MG63 (cell line): ENCODE measurements at places on chromosomes 7 and 10. TPM values are rescaled to one million over a fixed set of nuclear protein-coding genes. Genes with fewer than 3 reads are reported as not detected.

The ANKRD61 gene
- total RNA-seq = not detected in 2 replicates

The GBX1 gene
- total RNA-seq = not detected in 2 replicates

The DLX5 gene
- not detected in 2 replicates for total RNA-seq

The MRLN gene
- total RNA-seq = not detected in 2 replicates

The MYL10 gene
- not detected in 2 replicates for total RNA-seq

The FAM237B gene
- total RNA-seq = not detected in 2 replicates

GRCh38 chr7:130390486-130390885 lies 10.2 kb downstream of the CPA1 start:
- no peak for DNase-seq

DNA sequence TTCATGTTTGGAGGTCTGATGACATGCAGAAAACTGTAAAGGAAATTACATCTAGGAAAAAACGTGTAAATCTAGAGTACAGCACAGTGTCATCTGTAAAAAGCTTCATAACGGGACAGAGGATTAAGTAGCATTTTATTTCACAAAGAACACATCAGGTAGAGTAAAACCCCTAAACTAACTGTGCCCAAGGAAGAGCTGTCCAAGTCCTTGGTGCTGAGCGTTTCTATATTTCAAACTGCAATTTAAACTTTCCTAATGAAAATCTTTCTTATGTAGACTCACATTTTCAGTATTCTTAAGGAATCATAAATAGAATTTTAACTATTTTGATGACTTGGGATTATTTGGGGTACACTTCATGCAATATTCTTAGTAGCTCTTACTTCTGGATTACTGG lies 646.2 kb downstream of the IPMK start:
- no peak for DNase-seq

DNA sequence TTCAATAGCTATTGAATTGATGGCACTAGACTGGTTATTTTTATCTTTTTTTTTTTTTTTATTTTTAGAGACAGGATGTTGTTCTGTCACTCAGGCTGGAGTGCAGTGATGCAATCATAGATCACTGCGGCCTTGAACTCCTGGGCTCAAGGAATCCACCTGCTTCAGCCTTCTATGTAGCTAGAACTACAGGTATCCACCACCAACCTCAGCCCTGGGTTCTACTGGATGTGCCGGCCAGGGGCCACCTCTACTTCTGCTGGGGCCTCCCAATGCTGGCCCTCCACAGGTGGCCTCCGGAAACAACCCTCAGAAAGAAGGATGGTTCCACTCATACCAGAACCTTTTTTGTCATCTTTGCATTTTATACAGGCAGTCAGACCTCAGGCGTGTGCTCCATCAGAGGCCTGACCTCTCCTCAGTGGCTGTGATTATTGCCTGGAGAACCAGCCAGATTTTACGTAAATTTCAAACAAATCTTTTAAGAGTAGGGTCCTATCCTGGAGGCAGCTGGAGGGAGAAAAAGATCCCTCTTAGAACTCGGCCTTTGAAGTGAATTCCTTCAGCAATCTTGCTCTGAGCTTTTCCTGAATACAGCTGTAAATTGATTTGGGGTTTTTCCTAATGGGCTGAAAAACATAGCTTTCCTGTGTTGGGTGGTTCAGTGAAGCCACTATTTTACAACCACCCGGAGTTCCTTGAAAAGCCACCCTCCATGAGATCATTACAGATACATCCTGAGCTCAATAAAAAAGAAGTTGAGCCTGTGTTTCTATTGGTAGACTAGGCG lies 110.0 kb downstream of the SPAG6 start:
- no peak for DNase-seq

DNA sequence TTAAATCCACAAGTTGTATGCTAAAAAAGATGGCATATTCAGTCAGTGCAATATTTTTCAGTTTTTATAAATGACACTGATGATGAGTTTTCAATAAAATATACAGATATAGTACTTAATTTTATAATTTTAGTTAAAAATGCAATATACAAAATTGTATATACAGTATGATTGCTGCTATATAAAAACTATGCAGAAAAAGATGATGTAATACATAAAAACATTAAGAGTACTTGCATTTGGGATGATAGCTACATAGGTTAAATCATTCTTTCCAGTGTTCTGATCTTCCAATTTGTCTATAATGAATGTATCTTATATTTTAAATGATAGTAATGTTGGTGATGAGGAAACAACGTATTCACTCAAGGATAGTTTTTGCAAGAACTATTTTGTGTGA lies 92.0 kb upstream of the RPA3 start:
- DNase-seq = no peak

- DNase-seq = no peak
Observed at GRCh38 chr7:157627033-157627432, 290.2 kb downstream of the DNAJB6 start.

GRCh38 chr10:37732685-37733084 lies 124.7 kb downstream of the ZNF248 start:
- DNase-seq = no peak

GRCh38 chr10:24715246-24715769 lies 8.4 kb downstream of the ARHGAP21 start:
- no peak for DNase-seq

DNA sequence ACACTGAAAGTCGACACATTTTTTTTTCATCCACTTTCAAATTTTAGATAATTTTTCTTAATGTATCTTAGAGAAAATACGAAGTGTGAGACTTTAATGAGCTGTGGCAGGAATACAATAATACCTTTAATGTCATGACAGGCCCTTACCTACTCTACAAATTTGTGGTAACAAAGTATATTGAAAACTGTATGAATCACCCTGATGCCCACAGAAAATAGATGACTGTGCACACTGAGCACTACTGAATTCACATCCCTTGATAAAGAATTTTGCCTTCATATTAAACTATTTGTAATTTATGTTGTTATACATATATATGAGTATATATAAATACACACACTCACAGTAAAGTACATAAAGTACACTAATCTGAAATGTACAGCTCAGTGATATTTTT lies 51.7 kb downstream of the AKR1D1 start:
- no peak for DNase-seq

- peak; percentile 24 for DNase-seq
Observed at GRCh38 chr7:131011432-131011742, 277.4 kb upstream of the KLF14 start.

GRCh38 chr10:5810225-5810624 lies 3.0 kb downstream of the GDI2 start:
- DNase-seq = no peak

DNA sequence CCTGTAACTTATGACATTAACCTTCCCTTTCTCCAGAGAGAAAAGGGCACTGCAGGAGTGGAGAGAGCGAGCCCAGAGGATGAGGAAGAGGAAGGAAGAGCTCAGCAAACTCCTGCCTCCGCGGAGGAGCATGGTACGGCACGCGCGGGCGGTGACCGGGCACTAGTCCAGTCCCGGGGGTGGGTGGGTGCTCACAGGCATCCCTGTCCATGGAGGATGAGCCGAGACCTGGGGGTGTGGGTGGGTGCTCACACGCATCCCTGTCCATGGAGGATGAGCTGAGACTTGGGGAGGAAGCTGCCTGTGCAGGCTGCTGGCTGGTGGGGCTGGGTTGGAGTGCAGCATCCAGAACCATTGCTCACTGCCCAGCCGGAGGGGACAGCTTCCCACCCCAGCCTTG lies 23.8 kb downstream of the LRRC27 start:
- no peak for DNase-seq

DNA sequence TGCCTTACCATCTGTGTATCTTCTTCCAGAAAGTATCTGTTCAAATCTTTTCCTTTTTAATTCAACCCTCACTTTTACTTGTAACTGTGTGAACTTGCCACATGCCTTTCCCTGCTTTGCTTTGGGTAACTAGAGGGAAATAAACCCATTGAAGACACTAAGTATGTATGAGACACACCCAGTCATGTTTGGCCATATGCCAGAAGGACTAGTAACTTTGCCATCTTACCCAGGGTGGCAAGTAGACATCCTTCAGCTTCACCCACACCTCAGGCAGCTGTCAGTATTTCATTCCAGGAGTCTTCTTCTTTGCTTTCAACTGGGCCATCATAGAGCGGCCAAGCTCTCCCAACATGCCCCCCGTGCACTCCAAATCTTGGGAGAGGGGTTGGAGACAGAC lies 323.1 kb downstream of the TNS3 start:
- no peak for DNase-seq
